ENCODE measurements at places on chromosomes 11 and 22.

- DNase-seq, result no peak
Measured at GRCh38 chr11:91795139-91795887, 429.3 kb upstream of the FAT3 start.

DNA sequence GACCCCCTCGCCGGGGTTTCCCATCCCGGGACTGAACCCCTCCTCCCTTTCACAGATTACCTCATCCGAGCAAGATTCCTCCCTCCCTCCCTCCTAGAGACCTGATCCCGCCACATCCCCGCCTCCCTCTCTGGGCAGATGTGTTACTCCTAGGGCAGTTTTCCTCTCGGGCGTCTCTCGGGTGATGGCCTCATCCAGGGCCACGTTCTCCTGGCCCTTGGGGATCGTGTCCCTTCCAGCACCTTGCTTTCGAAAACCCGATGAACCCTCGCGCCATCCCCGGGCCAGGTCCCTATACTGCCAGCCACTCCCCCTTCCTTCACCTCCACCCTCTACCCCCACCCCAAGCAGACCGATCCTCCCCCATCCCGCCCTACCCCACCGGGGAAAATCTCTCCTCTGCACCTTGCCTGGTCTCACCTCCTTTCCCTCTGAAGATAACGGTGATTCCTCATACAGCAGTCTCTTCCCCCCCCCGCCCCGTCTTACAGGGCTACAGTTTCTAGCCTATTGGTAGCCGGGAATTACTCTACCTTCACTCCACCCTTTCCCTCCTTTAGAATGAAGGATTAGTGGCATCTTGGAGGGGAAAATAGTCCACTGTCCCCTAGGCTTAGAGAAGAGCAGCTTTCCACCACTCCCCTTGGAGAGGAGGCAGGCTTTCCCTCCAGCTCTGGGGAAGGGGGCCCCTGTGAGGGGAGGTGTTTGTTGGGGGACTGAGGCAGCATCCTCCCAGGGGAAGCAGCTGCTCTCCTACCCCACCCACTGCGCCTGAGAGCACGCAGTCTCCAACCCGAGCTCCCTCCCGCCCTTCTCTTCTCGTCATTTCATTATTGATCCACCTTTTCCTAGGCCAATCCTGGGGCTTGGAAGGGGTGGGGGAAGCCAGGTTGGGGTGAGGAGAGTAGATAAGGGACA, 1.2 kb downstream of the KMT2A start:
- no peak for DNase-seq

GRCh38 chr22:25389541-25389919, 170.1 kb downstream of the CRYBB2 start:
- no peak for DNase-seq

GRCh38 chr11:12693479-12694182, 19.4 kb downstream of the TEAD1 start:
- no peak for DNase-seq

- DNase-seq, result no peak
Measured at GRCh38 chr11:17153757-17154156, 54.0 kb downstream of the PIK3C2A start.

DNA sequence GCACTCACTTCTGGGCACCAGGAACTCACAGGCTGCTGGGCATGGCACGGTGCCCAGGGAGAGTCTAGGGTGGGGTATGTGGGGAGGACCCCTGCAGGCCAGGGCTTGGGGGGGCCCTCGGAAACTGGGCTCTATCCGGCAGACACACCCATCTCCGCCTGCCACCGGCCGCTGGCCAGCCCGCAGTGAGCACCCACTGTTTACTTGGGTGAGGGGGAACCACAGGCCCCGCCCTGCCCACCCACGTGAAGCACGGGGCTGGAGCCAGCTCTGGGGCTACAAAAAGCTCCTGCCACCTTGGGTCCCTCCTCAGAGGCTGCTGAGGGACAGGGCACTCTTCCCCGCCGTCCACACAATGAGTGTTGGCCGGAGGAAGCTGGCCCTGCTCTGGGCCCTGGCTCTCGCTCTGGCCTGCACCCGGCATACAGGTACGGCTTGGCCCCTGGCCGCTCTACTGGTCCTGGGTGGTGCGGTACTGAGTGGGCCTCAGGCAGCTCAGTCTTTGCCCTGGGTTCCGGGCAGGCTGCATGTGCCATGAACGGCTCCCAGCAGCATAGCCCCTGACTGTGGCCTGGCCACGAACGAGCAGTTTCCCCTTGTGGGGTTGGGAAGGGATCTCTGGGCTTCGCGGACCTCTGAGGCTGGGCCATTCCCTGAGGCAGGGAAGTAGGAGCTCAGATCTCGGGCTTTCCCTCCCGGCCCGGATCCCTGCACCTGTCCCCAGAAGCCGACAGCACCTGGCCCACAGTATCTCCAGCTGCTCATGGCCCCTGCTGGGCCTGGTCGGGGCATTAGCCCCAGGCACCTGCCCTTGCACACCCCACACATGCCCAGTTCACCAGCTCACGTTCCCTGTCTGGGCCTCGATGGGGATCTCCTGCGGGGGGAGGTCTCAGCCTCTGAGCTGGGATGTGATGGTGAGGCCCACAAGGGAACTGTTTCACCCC, at the start of gene MUC5AC:
Gene MUC5AC (plus strand): TSS at position 309 of the 947 bp plus-strand sequence. CDS start 47 bp downstream, at position 356.
- no peak for DNase-seq

- DNase-seq, result peak; percentile 58
Measured at GRCh38 chr22:22342697-22343580, 98.4 kb downstream of the VPREB1 start.

DNA sequence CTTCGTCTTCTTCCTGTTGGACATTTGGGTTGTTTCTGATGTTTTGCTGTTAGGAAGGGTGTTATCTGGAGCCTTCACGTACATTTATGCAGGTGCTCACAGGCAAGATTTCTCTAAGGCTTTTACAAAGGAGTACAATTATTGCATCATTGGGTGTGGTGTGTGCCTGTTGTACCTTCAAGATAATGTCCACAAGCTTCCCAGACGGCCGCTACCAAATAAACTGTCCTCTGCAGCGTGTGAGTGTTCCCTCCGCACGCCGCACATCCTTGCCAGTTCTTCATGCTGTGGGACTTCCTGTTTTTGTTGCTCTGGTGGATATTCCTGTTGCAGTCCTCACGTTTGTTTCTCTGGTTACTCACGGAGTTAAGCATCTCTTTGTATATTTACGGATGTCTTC, 133.3 kb downstream of the TBC1D22A start:
- DNase-seq, result no peak

DNA sequence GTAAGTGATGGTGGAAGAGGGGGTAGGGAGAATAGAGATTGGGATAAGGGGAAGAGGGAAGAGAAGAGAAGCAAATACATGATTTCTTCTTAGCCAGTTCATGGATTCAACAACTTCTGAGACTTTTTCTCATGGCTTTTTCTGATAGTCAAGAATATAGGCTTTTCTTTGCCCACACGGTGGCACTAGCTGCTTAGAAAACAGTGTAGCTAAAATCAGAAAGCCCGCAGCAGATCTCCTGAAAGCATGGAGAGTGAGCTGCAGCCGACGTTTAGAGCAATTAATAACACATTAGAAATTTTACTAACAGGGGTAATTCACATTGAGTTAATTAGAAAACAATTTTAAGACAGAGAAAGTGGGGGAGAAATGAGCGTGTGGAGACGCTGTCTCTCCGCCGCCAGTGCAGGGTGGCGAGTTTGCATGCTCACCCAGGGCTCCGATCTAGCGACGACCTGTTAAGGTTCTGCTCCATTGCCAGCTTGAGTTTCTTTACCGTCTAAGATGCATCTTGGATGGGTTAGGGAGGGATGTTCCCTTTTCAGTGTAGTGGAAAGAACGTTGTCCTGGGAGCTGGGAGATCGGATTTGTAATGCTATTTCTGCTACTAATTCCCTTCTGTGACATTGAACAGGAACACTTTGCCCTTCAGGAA, 3.3 kb upstream of the RAG1 start:
- no peak for DNase-seq

- no peak for DNase-seq
Measured at GRCh38 chr11:67090717-67091116, 28.3 kb upstream of the KDM2A start.

GRCh38 chr11:22510010-22510409, 115.6 kb downstream of the FANCF start:
- no peak for DNase-seq

DNA sequence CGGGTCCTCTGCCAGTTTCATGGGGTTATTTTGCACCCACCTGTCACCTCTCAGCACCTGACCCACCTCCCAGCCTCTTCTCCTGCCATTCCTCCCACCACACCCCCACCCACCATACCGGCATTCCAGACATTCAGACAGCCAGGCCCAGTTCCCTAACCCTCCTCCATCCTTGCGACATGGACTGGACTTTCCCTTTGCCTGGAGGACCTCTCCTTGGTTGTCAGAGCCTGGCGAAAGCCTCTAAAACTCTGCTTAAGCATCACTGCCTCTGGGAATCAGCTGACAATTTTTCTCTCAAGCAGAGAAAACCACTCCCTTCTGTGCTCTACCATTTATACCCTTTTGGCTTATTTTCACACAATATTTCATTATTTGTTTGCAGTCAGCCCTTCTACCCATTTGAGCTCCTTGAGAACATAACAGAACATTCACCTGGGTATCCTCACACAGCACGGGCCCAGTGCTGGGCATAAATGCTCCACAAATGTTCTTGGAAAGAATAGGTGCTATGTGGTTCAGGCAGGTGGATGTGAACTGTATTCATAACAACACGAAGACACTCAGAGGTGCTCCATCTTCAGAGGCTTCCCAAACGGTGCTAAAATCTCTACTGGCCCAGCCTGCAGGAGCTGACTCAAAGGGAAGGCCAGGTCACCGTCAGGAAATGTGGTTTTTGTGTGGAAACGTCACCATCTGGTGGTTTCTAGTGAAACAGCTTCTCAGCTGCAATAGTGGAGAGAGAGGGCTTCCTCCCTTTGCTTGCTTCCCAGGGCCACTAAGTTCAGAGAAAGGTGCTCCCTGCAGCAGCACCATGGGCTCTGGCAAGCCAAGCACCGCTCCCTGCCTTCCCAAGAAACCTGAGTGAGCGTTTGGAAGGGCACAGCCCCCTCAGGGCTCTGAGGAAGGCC, 10.4 kb downstream of the SPATA19 start:
- no peak for DNase-seq

DNA sequence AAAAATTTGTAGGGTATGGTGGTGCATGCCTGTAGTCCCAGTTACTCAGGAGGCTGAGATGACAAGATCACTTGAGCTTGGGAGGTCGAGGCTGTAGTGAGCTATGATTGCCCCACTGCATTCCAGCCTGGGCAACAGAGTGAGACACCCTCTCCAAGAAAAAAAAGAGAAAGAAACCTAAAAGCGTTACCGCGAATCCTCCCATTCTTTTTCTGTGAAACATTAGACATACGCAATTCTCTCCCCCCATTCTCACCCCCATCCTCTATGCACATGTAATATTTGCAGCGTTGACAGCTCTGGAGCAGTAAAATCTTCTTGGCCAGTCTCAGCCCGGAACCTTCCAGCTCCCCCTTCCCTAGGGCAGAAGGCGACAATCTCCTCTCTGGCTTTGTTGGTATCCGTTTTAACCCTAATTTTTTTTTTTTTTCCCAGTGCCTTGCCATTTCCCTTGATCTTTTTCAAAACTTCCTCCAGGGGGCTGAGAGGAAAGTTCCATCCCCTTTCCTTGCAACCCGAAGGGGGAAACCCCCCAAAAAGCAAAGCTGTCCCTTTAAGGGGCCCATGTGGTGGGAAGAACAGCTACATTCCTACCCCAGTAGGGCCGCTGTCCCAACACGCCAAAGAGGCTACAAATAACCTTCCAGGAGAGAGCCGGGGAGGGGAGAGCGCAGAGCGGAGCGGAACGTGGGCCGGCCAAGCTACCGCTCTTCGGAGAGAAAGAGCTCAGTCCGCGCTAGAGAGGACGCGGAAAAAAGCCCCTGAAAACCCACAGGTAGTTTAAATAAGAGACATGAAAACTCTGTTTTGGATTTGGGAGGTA, 1.9 kb downstream of the LRP4 start:
- DNase-seq, result no peak

Measured in stimulated activated CD8-positive, alpha-beta memory T cell treated with anti-CD3 and anti-CD28 coated beads, Interleukin-7, amount 100 ng/mL, for 1 hour (primary cell).